ENCODE measurements at places on chromosomes 11 and 22.
A peak's percentile ranks its signal among the peaks of the same experiment; 100 is the strongest.

DNA sequence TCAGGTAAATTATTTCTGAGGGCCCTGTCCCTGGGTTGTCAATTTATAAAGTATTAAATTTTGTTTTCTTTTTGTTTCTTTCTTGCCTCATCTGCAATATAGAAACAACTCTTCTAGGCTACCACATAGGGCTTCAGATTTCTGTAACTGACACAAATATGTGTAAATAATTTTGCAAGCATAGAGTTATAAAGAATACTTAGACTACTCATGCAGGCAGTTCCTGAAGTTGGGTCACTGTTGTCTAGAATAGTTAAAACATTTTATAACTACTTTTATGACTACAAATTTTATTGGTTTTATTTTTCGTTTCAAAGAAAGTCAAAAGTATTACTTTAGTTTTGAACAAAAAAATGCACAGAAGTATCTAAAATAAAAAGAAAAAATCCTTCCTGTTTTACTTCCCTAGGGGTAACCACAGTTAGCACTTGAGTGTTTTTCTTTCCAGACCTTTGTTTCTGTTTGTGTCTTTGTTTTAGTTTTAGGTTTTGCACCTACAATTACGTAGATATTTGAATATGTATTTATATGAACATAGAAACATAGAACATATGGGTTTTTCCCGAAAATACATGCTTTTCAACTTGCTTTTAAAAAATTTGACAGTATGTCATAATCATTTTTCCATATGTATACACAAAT lies 12.4 kb upstream of the TMEM123 start:
- no peak for DNase-seq

DNA sequence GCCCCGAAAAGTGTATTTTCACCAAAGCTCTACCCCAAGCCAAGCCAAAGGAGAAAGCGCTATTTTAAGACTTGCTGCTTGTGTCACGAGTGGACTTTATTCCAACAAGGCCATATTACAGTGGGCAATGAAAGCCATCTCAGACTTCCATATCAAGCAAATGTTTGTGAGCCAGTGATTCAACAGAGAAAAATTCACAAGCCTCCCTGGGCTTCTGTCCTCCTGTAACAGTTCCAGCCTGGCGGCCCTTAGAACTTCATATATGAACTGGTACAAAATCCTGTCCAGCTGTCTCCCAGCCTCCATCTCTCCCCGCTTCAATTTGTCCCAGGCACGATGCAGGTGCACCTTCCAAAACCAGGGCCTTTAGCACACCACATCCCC lies 11.2 kb downstream of the LARGE1 start:
- peak; percentile 48 for DNase-seq

DNA sequence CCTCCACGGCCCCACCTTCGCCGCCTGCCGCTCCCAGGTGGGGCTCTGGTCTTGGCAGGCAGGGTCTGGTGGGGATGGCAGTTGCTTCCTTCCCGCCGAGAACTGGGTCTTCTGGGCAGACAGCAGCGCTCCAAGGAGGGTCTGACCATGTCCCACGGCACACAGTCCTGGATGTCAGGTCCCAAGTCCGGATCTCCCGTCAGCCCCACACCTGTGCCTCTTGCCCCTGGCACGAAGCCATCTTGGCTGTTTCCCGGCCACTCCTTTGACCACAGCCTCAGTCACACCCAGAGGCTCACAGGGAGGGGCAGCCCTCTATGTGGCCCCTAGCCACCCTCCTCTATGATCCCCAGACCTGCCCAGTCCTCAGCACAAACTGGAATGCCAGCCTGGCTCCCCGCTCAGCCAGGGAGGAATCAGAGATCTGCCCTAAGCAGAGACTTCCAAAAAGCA lies 14.3 kb downstream of the MUC5B start:
- DNase-seq: no peak

DNA sequence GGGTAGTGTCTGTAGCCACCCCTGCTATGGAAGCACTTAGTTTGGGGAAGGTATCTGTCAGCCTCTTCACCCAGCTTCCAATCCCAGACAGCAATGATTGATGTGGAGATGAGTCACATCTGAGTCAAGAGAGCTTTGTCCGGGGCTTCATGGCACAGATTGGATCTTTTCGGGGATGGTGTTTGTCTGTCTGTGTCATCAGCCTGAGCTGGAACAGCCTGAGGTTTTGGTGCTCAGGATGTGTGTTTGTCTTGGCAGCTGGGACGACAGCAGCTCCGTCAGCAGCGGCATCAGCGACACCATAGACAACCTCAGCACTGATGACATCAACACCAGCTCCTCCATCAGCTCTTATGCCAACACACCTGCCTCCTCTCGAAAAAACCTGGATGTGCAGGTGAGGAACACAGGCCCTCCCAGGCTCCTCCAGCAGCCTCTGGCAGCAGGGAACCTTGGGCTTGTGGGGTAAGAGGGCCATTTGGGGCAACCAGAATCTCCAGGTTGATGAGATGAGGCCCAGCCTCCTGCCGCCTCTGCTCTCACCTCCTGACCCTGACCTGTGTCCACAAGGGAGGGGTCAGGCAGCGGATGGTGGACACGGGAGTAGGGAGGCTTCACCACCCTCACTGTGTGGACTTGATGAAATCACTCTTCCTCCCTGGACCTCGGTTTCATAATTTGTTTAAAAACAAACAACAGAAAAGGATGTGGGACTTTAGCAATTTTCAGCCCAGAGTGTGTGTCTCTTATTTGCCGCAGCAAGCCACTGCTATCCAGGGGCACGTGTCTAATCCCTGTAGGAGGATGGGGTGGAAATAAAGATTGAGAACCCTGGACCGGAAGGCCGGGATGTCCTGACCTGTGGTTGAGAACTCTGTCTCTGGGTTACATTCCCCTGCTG lies 124.3 kb downstream of the DBX1 start:
- DNase-seq: peak; percentile 99

GRCh38 chr11:64206457-64207255 lies at the start of gene FERMT3:
FERMT3 (plus strand) TSS chr11:64206721; CDS start chr11:64207365, 644 bp downstream.
- no peak for DNase-seq

DNA sequence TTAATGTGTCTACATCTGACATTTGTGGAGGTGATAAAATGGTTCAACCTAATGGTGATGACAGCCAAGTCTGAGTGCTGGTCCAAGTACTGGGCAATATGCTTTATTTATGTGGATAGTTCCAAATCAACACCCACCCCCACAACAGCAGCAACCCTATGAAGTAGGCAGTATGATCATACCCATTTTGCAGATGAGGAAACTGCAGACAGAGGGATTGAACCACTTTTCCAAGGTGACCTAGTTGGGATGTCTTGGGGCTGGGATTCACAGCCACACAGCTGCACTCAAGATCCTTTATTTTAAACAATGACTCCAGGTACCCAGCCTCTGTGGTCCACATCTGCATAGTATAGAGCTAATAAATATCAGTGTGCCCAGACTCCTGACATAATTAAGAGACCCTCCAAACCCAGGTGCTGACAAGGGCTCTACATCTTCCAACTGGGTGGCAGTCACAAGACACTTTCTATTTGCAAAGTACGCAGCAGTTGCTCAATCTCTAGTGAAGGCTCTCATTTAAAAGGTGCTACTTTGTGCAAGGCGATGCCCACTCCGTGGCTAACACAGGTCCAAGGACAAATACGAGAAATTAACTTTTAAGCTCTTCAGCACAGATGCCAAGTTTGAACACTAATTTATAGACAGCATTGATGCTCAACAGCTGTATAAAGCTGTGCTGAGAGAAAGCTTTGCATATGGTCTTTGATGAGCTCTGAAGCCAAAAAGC lies 426.6 kb downstream of the LARGE1 start:
- no peak for DNase-seq

DNA sequence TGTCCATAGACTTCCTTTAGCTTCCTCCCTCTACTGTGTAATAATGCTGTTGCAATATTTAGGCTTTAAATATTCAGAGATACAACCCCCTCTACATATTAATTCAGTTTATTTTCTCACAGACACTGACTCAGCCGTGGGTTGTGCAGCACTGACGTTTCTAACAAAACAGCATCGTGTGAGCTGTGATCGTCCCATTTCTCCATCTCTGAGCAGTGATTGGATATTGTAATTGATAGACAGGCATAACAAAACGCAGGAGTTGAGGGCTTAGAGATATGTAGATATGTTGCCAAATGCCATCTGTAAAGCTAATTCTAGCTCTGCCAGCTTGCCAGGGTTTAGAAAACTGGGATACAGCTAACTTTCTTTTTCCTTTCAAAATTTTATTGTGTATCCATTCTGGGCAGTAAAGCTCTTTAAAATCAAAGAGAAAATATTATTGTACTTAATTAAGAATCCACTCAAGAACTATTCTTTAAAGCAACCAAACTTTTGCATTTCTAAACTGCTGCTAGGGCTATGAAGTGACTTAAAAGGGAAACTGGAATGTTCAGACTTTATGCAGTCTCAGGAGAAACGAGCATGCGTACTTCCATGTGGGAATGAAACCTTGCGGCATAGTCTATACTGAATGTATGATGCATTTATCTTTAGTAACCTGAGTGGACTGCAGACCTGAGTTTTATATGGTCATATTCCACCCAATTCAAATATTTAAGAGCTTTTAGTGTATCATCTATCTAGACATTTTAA lies 22.7 kb downstream of the BTBD10 start:
- DNase-seq: peak; percentile 96

DNA sequence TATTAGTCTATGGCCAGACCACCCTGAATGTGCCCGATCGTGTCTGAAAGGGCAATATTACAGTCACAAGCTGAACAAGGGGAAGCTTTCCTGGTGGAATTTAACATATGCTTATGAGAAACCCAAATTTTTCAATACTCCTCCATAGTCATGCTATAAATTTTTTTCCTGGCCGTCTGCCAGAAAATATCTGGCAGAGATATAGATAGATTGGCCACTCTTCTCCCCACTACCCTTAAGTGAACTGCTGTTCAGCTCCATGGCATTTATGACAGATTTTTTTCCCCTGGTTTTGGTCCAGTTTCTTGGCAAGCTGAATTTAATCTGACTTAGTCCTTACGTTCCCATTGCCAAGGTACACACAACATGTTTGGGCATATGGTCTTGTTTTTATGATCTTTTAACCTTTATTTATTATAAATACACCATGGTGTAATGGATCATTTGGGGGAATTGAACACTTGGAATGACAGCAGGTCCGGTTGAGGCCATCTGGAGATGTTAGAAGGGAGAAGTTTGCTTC lies 328.5 kb downstream of the CNTN5 start:
- no peak for DNase-seq

GRCh38 chr22:49734390-49734789 lies 93.3 kb downstream of the BRD1 start:
- no peak for DNase-seq

- DNase-seq: no peak
Measured at GRCh38 chr22:19748991-19749664, 11.4 kb upstream of the TBX1 start.

GRCh38 chr11:74671520-74672196 lies 59.6 kb downstream of the CHRDL2 start:
- peak; percentile 85 for DNase-seq

GRCh38 chr11:79626135-79627075 lies 185.6 kb upstream of the TENM4 start:
- no peak for DNase-seq

GRCh38 chr22:32858121-32858703 lies 56.7 kb downstream of the TIMP3 start:
- DNase-seq: no peak

DNA sequence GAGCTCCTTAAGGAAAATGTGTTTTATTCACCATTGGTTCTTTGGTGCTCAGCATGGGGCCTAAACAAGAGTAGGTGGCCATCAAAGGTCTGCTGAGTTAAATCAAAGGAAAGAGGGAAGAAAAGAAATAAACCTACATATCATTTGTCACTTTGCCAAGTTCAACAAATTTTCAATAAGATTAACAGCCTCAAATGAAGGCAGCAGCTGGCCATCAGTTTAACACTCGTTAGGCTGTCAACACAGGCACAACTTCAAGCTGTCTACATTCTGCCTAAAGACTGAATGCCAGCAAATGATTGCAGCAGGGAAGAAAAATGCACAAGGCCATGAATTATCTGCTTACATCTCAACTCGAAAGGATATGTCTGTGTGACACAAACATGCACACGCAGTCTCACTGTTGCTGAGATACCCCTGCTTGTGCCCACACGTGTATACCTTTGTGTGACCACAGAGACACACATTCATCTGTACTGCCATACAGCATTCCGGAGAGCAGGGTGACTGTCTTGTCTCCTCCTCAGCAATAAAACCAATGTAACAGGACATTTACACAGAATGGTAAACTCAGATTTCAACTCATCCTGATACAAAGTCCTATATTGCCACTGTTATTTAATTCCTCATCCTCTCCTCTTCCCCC lies 40.1 kb downstream of the TRIM66 start:
- DNase-seq: no peak

DNA sequence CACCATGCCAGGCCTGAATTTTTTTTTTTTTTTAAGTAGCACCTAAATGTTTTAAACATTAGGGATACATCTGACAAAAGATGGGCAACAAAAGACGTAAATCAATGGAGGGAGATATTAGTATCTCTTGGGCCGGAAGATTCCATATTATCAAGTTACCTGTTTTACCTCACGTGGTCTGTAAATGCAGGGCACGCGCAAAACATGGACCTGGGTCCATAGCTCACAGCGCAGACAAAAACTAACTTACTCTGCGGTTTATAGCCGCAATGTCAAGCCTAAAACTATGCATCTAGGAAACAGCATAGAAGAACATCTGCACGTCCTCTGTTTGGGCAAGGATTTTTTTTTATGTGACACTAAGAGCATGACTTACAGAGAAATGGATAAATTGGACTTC lies 31.5 kb upstream of the PANX2 start:
- DNase-seq: no peak

GRCh38 chr22:25930083-25930482 lies 188.1 kb downstream of the MYO18B start:
- DNase-seq: no peak

DNA sequence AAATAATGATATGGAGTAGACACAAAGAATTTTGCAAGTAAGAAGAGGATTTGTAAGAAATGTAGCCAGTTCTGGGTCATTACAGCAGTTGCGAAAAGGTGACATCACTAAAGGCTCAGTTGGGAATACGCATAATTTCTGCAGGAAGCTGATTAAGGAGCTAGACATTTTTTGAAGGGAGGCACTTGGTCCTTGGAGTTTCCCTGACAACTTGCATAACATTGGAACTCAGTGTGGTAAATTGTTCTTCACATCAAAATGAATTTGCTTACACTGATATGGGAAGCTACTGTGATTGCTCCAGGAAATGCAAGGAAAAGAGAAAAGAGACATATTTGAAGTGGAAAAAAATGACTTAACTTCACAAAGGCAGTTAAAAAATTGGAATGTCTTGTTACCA lies 626.1 kb downstream of the NELL1 start:
- DNase-seq: no peak

GRCh38 chr11:73942010-73942409 lies 8.8 kb upstream of the DNAJB13 start:
- DNase-seq: no peak

DNA sequence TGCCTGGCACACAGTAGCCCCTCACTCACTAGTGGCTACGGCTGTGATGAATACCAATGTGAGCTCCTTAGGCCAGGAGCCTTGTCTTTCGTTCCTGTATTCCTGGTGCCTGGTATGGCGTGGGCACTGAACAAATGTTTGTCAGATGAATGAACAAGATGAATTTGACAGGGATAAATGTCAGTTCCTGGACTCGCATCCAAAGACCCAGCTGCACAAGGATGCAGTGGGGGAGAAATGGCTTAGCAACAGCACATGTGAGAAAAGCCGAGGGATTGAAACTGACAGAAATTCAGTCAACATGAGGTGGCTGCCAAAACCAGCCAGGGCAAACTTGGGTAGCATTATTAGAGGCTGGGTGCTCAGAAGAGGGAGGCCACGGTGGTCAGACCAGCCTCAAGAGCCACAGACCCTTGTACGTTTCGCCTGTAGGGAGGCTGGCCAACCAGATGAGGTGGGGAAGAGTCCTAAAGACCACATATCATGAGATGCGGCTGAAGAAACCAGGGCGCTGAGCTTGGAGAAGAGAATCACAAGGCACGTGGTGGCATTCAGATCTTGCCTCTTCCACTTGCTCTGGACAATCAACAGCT lies 7.7 kb upstream of the SLC22A8 start:
- no peak for DNase-seq

Measured in fibroblast of mammary gland (primary cell).